Upper lobe of right lung (tissue), 1 donor: ENCODE measurements at places on chromosomes 7 and 10. TPM values are rescaled to one million over a fixed set of nuclear protein-coding genes. Genes with fewer than 3 reads are reported as not detected.

DNA sequence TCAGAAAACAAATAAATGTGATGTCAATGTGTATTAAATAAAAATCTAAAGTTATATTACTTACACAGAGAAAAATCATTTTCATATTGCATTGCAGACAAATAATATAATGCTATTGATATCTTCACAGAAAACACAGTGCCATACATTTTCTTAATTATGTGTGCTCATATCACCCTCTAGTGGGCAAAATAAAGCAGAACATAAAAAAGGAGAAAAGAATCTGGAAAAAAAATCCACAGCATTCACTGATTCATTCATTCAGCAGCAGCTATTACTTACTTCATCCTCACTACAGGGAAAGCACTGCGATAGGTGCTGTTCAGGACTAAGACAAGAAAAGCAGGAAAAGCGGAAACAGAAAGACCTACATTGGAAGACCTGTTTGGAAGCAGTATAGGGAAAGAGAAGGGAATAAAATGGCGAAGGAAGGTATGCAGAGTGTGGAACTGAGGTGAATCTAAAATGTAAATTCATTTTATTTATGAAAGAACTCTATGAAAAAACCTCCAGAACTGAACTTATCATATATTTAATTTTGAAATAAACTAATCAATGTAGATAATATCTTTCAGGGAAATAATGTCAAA is 73.2 kb downstream of the POT1 start:
- no peak for DNase-seq

OR9A2 gene
- not detected for total RNA-seq

PDK4 gene
- total RNA-seq: 156 TPM

- DNase-seq: no peak
Observed at GRCh38 chr7:41217306-41217705, 485.6 kb downstream of the INHBA start.

- no peak for DNase-seq
Observed at GRCh38 chr7:106982415-106982814, 62.1 kb upstream of the PRKAR2B start.
